ENCODE measurements at places on chromosomes 5 and 9. TPM values are rescaled to one million over a fixed set of nuclear protein-coding genes. Genes with fewer than 3 reads are reported as not detected.

The FBN2 gene
- not detected for polyA plus RNA-seq

The WDR31 gene
- polyA plus RNA-seq = 0.22 TPM

The LECT2 gene
- not detected for polyA plus RNA-seq

DNA sequence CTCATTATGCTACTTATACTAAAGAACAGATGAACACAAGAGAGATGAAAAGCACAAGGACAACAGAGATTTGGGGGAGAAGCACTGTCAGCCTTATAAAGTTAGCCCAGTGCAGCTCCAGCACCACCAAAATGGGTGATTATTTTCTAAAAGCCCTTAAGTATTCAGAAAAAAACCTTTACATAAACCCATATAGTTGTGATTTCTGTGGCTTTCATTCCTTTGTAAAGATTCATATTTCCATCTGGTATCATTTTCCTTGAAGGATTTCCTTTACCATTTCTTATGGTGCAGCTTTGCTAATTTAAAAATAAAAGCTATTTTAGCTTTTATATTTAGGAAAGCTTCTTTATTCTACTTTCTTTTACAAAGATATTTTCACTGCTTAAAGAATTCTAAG lies 311.0 kb downstream of the TMEM167A start:
- no peak overlapping the region for H3K27ac ChIP-seq
- no peaks in the 10 kb centered on the region for H3K36me3 ChIP-seq
- no peaks in the 10 kb centered on the region for H3K27me3 ChIP-seq
- no peaks in the 10 kb centered on the region for H3K4me1 ChIP-seq

- H3K27ac ChIP-seq = no peak overlapping the region
- no peak for DNase-seq
- no peaks in the 10 kb centered on the region for H3K4me1 ChIP-seq
- no peaks in the 10 kb centered on the region for H3K36me3 ChIP-seq
Observed at GRCh38 chr5:27458287-27458686, 419.9 kb upstream of the CDH9 start.

The ITGA2 gene
- 0.51 TPM for polyA plus RNA-seq

DNA sequence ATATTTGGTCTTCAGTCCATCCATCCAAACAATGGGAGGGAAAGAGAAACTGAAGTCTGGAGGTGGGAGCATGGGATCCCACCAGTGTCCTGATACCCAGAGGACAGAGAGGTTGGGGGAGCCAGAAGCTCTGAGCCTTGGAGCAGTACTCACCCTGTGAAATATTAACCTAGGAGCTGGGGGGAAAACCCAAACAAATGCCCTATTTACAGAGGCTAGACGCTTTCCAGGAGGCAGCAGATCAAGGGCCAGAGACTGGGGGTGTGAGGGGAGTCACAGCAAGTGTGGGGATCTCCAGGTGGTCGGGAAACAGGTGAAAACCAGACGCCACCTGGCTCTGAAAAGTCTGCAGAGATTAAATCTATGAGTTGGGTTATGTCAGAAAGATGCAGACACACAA lies 6.2 kb downstream of the ZER1 start:
- H3K4me3 ChIP-seq = no peak overlapping the region
- H3K4me1 ChIP-seq = peaks cover 11% of the 10 kb centered on the region
- no peak overlapping the region for H3K27ac ChIP-seq
- no peaks in the 10 kb centered on the region for H3K27me3 ChIP-seq
- DNase-seq = no peak

- no peak for DNase-seq
- no peaks in the 10 kb centered on the region for H3K27me3 ChIP-seq
- H3K4me1 ChIP-seq = no peaks in the 10 kb centered on the region
- H3K27ac ChIP-seq = no peak overlapping the region
Observed at GRCh38 chr5:74342948-74343682, 297.4 kb downstream of the ENC1 start.

The OR1Q1 gene
- not detected for polyA plus RNA-seq

DNA sequence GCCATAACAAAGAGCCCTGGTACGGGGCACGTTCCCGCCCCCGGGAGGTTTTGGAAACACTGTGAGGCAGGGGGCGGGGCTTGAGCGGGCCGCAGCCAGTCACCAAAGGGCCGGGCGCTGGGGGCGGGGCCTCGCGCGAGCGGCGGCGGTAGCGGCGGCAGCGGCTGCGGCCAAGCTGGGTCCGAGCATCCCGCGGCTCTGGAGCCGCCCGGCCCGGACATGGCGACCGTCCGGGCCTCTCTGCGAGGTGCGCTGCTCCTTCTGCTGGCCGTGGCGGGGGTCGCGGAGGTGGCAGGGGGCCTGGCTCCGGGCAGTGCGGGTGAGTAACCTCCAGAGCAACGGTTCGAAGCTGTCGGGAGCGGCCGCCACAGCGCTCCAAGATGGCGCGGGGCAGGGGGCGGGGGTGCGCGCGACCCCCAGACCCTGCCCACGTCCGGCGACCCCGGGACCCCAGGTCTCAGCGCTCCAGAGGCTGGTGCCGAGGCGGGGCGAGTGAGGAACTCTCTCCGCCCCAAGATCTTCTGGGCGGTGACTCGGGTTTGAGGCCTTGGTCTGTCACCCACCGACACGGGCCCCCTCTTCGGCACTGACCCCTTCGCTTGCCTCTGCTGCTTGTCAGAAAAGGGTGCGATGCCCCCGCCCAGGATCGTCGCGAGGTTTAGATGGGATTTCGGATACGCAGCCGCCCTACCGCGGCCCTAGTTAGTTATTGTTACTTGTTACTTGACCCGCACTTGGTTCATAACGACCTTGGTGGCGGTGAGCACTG lies at the start of gene RECK:
Gene RECK, plus strand, starts transcription at position 134 of the 769 bp plus-strand sequence. Its CDS starts 86 bp downstream, at position 220.
- peak; percentile 83 for DNase-seq
- peak within 1 kb of the TSS; percentile 68 for H3K4me3 ChIP-seq
- peaks cover 25% of the 10 kb centered on the region for H3K4me1 ChIP-seq

DNA sequence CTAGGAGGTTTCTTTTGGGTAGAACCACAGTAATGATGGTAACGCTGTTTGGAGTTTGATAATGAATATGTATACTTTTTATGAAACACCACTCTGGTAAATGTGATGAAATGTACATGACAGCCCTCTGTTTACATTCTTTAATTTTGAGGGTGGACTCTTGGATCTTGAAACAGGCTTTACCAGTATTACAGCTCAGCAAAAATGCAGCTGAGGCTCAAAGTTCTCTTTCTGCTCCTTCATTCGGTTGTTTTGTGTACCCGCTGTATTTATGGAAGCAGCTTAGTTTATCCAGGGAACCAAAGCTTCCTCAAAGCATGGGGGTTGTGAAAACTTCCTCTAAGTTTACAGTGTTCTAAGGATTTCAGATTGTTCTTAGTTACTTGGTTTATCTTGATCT lies 11.1 kb downstream of the GAPVD1 start:
- peaks cover 7% of the 10 kb centered on the region for H3K4me1 ChIP-seq
- H3K27ac ChIP-seq = no peak overlapping the region
- no peaks in the 10 kb centered on the region for H3K36me3 ChIP-seq

The GTF2H2 gene
- 10.2 TPM for polyA plus RNA-seq

DNA sequence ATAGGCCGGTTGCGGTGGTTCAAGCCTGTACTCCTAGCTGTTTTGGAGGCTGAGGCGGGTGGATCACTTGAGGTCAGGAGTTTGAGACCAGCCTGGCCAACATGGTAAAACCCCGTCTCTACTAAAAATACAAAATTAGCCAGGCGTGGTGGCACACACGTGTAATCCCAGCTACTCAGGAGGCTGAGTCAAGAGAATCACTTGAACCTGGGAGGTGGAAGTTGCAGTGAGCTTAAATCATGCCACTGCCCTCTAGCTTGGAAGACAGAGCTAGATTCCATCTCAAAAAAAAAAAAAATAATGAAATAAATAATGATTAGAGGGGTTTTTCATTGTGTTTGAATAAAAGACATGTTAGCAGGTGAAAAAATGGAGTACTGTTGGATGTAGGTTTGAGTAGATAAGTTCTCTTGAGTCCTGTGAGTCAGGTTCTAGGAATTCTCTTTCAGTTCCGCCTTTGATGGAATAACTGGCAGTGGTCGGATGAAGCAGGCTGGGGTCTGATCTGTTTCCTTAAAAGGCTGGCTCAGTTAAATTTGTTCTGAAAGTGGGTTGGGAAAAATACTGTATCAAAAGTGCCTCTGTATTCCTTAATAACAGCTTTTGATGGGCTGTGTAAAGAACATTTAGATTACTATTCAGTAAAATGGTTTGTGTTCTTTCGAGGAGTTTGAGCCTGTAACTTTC lies 73.2 kb downstream of the AOPEP start:
- H3K4me3 ChIP-seq = no peak overlapping the region
- no peaks in the 10 kb centered on the region for H3K4me1 ChIP-seq
- no peak for DNase-seq
- H3K27ac ChIP-seq = no peak overlapping the region
- peaks cover 4% of the 10 kb centered on the region for H3K36me3 ChIP-seq

The RBM22 gene
- polyA plus RNA-seq = 68.2 TPM

DNA sequence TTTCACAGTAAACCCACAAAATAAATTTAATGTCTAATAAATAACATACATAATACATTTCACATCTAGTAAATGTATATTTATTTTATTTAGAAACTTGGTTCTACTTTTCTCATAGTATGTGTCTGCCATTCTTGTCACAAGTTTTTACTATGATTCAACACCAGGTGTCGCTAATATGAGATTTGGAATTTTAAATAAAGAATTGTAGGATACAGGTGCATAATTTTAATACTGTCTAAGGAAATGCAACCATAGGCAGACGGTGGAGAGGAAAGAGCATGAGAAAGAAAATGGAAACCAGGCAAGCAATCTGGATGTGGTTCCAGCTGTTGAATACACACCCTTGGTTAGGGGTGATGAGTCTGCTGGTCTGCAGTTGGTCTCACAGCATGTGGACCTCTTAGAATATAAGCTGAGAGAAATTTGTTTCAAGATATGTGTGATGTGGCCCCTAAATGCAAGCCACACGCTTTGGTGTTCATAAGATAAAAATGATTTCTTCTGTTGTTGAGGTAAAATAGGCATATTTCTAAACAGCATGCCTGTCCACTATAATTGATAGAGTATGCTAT lies 114.7 kb upstream of the TXNDC8 start:
- no peak overlapping the region for H3K27ac ChIP-seq
- H3K4me3 ChIP-seq = no peak overlapping the region
- DNase-seq = no peak
- no peaks in the 10 kb centered on the region for H3K36me3 ChIP-seq
- no peaks in the 10 kb centered on the region for H3K27me3 ChIP-seq

The SOX30 gene
- 0.28 TPM for polyA plus RNA-seq

- no peaks in the 10 kb centered on the region for H3K36me3 ChIP-seq
- no peaks in the 10 kb centered on the region for H3K27me3 ChIP-seq
- H3K4me3 ChIP-seq = no peak overlapping the region
- DNase-seq = no peak
- H3K27ac ChIP-seq = no peak overlapping the region
Observed at GRCh38 chr5:74035521-74035937, 409.5 kb downstream of the ARHGEF28 start.

DNA sequence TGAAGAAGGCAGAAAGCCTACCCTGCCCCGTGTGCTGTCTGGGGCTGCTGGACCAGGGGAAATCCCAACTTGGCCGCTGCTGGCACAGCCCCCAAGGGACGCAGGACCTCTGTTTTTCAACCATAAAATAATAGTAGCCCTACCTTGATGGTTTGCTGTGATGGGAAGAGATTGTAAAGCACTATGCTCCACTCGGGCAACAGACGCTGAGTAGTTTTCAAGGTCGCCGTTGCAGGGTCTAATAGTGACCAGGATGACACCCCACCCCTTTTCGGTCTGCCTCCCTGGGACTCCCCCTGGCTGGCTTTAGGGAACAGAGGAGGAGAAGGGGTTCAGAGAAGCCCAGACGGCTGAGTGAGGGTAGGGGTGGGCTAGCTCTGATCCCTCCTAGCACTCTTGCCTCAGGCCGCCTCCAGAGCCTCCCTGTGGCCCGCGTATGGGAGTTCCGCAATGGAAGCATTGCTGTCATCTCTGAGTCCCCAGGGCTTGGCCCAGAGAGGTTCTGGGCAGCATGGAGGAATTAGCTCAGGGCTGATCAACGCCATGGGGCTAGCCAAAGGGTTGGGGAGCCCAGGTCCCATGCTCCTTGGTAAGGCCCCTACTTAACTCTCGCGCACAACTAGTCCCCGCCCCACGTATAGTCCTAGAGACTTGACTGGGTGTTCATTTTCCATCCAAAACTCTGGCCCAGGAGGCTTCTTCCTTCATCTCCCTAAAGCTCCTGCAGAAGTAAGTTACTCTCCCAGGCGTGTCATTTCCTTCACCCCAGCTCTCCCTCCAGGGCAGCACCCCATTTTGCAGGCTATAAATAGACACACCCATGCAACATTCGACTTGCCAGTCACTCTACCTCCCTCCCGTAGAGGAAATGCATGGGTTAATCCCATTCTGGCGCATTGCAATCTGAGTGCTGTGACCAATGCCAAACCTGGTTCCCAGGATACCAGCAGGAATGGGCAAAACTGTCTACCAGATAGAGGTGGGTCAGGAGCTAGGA lies 1.1 kb upstream of the IRF1 start:
- peaks cover 33% of the 10 kb centered on the region for H3K36me3 ChIP-seq
- no peak for DNase-seq
- H3K27me3 ChIP-seq = no peaks in the 10 kb centered on the region
- H3K27ac ChIP-seq = peak overlapping the region; percentile 96

- H3K4me1 ChIP-seq = no peaks in the 10 kb centered on the region
- no peak for DNase-seq
- no peak overlapping the region for H3K27ac ChIP-seq
- no peaks in the 10 kb centered on the region for H3K36me3 ChIP-seq
Observed at GRCh38 chr5:126723643-126724042, 53.3 kb upstream of the LMNB1 start.

All from CD8-positive, alpha-beta memory T cell (primary cell).